ENCODE measurements at places on chromosomes 5 and 9. TPM values are rescaled to one million over a fixed set of nuclear protein-coding genes. Genes with fewer than 3 reads are reported as not detected.

DNA sequence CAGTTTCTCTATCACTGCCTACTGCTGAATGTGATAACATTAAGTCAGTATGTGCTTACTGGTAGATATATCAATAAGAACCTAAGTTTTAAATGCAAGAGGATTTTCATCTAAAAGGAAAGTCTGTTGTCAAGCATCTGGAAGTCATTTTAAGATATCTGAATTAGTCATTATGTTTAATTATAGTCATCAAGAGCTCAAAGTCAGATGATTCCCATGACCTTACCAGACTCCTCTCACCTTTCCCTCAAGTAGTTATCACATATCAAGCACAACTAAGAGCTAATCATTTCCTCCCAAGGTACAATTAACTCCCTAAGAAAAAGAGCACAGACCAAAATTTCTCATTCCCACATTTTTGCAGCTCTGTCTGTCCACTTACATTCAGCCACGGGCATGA lies 45.5 kb downstream of the PUM3 start:
- no peaks in the 10 kb centered on the region for H3K27me3 ChIP-seq
- no peaks in the 10 kb centered on the region for H3K4me1 ChIP-seq
- H3K4me3 ChIP-seq = no peak overlapping the region
- peaks cover 10% of the 10 kb centered on the region for H3K36me3 ChIP-seq
- no peak overlapping the region for H3K27ac ChIP-seq

DNA sequence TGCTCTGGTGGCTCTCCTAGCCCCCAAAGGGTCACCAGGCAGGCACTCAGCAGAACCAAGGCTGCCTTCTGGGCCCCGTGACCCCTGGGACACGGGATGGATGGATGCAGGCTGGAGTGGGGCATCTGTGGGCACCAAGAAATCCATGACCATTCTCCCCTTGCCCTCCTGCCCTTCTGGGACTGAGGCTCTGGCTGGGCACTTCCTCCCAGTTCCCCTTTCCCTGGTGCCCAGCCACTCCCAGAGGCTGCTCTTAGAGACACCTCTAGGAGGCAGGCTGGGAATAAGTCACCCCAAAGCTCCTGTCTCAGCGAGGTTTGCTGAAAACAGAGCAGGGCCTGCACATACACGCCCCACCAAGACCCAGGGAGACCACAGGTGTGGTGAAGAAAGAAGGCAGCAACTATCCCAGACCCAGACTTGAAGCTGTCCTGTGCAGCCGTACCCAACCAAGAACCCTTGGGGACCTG lies 943 bp downstream of the STING1 start:
- no peak for DNase-seq
- no peaks in the 10 kb centered on the region for H3K4me1 ChIP-seq
- H3K27ac ChIP-seq = peak overlapping the region; percentile 95
- peak overlapping the region; percentile 64 for H3K4me3 ChIP-seq

DNA sequence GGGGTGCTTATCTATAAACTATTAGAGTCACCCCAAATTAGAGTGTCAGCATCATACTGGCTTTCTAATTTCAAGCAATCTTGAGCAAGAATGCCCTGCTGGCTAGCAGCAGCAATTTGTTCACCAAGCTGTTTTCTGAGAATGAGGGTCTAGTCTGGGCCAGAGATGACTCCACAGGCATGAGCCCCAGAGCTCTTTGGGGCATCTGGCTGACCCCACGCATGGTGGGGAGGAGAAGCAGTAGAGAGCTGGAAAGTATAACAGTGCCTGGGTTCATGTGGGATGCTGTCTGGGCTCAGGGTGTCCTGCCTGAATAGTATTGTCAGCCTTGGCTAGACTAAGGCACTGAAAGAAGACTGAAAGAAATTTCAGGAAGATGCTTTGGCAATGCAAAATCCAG lies 64.9 kb downstream of the C6 start:
- H3K27ac ChIP-seq = no peak overlapping the region
- no peaks in the 10 kb centered on the region for H3K27me3 ChIP-seq
- no peaks in the 10 kb centered on the region for H3K36me3 ChIP-seq
- no peak for DNase-seq
- no peaks in the 10 kb centered on the region for H3K4me1 ChIP-seq

- H3K4me3 ChIP-seq = no peak overlapping the region
- DNase-seq = no peak
- H3K4me1 ChIP-seq = no peaks in the 10 kb centered on the region
- H3K27ac ChIP-seq = no peak overlapping the region
Measured at GRCh38 chr5:57684299-57684702, 201.7 kb upstream of the ACTBL2 start.

GRCh38 chr5:15737871-15738664 lies 238.1 kb downstream of the FBXL7 start:
- H3K36me3 ChIP-seq = no peaks in the 10 kb centered on the region
- no peak overlapping the region for H3K4me3 ChIP-seq
- no peak for DNase-seq
- no peak overlapping the region for H3K27ac ChIP-seq

- no peak overlapping the region for H3K4me3 ChIP-seq
- H3K36me3 ChIP-seq = no peaks in the 10 kb centered on the region
- H3K27ac ChIP-seq = no peak overlapping the region
- no peak for DNase-seq
Measured at GRCh38 chr5:179292681-179293635, 52.3 kb downstream of the ADAMTS2 start.

GRCh38 chr9:71504636-71505035 lies 263.7 kb downstream of the CEMIP2 start:
- H3K4me1 ChIP-seq = no peaks in the 10 kb centered on the region
- no peak overlapping the region for H3K4me3 ChIP-seq
- H3K36me3 ChIP-seq = no peaks in the 10 kb centered on the region
- H3K27ac ChIP-seq = no peak overlapping the region
- no peak for DNase-seq

DNA sequence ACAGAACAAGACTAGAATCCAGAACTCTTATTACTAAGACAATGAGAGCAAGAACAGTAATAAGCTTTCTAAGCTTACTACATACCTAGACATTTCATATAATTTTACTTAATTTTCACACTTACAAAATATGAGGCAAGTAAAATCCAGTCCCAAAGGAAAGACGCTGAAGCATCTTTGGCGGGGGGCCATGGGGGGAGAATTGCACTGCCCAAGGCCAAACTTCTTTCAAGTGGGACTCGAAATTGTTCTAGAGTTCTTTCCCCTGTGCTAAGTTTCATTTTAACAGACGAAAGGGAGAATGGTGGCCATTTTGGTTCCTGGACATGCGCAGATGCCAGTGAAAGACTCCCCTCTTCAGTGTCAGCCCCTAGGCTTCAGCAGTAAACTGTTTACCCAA lies 72.3 kb downstream of the PRRT1B start:
- H3K4me3 ChIP-seq = no peak overlapping the region
- peaks cover 2% of the 10 kb centered on the region for H3K4me1 ChIP-seq
- no peaks in the 10 kb centered on the region for H3K27me3 ChIP-seq
- no peak for DNase-seq
- no peak overlapping the region for H3K27ac ChIP-seq

GRCh38 chr5:171724468-171725204 lies 61.0 kb upstream of the SMIM23 start:
- no peaks in the 10 kb centered on the region for H3K27me3 ChIP-seq
- no peak overlapping the region for H3K4me3 ChIP-seq
- H3K36me3 ChIP-seq = no peaks in the 10 kb centered on the region
- no peaks in the 10 kb centered on the region for H3K4me1 ChIP-seq

DNA sequence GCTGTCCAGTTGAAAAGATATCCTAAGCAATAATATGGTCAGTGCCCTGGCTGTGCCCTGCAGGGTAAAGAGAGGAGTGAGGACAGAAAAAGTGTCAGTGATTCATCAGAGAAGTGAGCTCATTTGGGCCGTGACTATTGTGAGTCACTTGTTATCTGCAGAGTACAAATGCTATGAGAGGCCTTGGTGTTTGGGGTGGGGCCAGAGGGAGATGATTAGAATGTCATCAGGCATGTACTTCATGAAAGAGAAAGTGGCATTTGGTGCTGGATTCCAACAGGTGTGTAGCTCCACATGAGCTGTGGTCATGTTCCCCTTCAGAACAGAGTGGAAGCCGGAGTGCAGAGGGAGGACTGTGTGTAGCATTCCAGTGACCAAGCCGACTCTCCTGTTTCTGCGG lies 174.1 kb downstream of the KDM4C start:
- peaks cover 5% of the 10 kb centered on the region for H3K4me1 ChIP-seq
- no peak overlapping the region for H3K27ac ChIP-seq
- no peak for DNase-seq
- no peaks in the 10 kb centered on the region for H3K27me3 ChIP-seq

GRCh38 chr9:107039542-107039941 lies 176.6 kb downstream of the ZNF462 start:
- no peak overlapping the region for H3K4me3 ChIP-seq
- DNase-seq = no peak
- H3K27me3 ChIP-seq = no peaks in the 10 kb centered on the region

GRCh38 chr9:92033991-92034390 lies 81.2 kb downstream of the SPTLC1 start:
- no peak overlapping the region for H3K4me3 ChIP-seq
- no peak overlapping the region for H3K27ac ChIP-seq
- peaks cover 46% of the 10 kb centered on the region for H3K36me3 ChIP-seq
- DNase-seq = no peak
- H3K27me3 ChIP-seq = no peaks in the 10 kb centered on the region

DNA sequence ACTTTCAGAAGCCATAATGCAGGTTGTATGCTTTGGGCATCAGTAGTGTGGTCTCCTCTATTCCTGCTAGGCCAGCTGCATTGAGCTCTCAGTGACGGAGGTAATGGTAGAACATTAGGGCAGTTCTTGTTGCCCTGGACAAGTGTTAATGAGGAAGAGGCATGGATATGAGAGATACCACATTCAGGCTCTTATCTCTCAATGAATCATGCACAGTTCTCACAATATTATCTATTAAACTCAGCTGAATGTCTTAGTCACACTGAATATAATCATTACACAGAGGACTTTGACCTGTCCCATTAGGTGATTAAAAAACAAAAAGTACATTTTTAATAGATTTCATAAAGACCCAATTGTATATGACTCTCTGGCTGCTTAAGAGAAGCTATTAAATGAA lies 76.6 kb upstream of the SSBP2 start:
- no peak overlapping the region for H3K4me3 ChIP-seq
- DNase-seq = no peak
- H3K27ac ChIP-seq = no peak overlapping the region
- no peaks in the 10 kb centered on the region for H3K36me3 ChIP-seq
- no peaks in the 10 kb centered on the region for H3K27me3 ChIP-seq

DNA sequence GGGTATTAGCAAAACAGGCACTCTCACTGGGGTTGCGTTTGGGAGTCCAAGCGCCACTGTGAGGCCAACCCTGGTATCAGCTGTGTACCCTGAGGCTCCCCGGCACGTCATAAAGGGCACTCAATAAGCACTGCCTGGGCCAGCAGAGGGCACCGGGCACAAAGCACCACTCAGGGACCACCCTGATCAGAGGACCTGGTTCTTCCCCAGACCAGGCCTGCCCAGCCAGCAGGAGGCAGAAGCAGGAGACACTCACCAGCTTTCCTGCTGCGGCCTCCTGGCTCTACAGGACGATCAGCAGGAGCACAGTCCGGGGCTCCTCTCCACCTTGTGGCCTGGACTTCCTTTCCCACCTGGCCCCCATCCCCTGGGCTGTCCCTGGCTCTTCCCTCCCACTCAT lies 12.6 kb downstream of the MGAT1 start:
- H3K4me1 ChIP-seq = peaks cover 13% of the 10 kb centered on the region
- H3K27me3 ChIP-seq = no peaks in the 10 kb centered on the region
- no peak overlapping the region for H3K27ac ChIP-seq
- H3K4me3 ChIP-seq = no peak overlapping the region
- DNase-seq = no peak

- DNase-seq = no peak
- no peaks in the 10 kb centered on the region for H3K36me3 ChIP-seq
- H3K4me1 ChIP-seq = no peaks in the 10 kb centered on the region
- H3K4me3 ChIP-seq = no peak overlapping the region
- no peaks in the 10 kb centered on the region for H3K27me3 ChIP-seq
Measured at GRCh38 chr5:174636094-174636493, 88.3 kb upstream of the MSX2 start.

- H3K36me3 ChIP-seq = no peaks in the 10 kb centered on the region
- no peaks in the 10 kb centered on the region for H3K4me1 ChIP-seq
- no peak for DNase-seq
- no peak overlapping the region for H3K27ac ChIP-seq
- H3K27me3 ChIP-seq = no peaks in the 10 kb centered on the region
- H3K4me3 ChIP-seq = no peak overlapping the region
Measured at GRCh38 chr9:73118898-73119554, 32.6 kb upstream of the ANXA1 start.

GRCh38 chr5:1864896-1865440 lies 17.8 kb downstream of the IRX4 start:
- no peaks in the 10 kb centered on the region for H3K4me1 ChIP-seq
- H3K36me3 ChIP-seq = no peaks in the 10 kb centered on the region
- H3K27me3 ChIP-seq = peaks cover 12% of the 10 kb centered on the region
- H3K27ac ChIP-seq = no peak overlapping the region
- no peak for DNase-seq

DNA sequence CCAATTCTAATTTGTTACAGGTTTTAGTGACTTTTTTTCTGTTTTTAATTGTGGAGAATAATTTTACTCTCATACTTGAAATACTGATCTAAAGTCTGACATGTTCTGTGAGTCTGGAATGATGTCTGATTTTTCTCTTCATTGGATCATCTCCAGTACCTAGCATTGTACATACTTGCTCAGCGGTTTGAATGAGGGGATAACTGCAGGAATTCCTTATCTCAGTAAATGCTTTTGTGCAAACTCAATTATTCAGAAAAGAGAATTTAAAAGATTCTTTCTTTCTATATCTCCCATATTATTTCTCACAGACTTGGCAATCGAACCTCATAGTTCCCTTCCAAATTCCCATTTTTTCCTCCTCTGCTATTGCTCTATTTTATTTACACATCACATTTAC lies 397.9 kb upstream of the SGCD start:
- no peak overlapping the region for H3K27ac ChIP-seq
- no peak overlapping the region for H3K4me3 ChIP-seq
- H3K4me1 ChIP-seq = no peaks in the 10 kb centered on the region

- no peaks in the 10 kb centered on the region for H3K4me1 ChIP-seq
- no peak overlapping the region for H3K4me3 ChIP-seq
- H3K36me3 ChIP-seq = no peaks in the 10 kb centered on the region
- H3K27me3 ChIP-seq = no peaks in the 10 kb centered on the region
- DNase-seq = no peak
- no peak overlapping the region for H3K27ac ChIP-seq
Measured at GRCh38 chr9:37667706-37668105, 17.0 kb downstream of the FRMPD1 start.

DNA sequence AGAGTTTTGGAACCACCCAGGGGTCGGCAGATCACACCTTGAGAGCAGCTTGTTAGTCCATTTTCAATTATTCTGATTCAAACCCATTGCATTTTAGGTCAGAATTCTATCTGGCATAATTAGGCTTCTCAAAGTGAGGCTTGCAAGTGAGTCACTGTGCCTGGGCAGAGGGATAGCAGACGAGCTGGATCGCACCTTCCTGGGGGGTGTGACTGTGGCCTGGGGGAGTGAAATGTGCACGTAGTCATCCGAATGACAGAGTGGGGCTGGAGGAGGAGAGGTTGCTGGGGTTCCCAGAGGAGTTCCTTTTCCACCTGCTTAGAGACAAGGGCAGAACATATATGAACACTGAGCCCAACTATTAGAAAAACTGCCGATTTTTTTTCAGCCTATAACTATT lies 31.7 kb downstream of the SPACA9 start:
- H3K4me3 ChIP-seq = no peak overlapping the region
- H3K4me1 ChIP-seq = no peaks in the 10 kb centered on the region
- H3K27ac ChIP-seq = no peak overlapping the region
- no peak for DNase-seq
- peaks cover 39% of the 10 kb centered on the region for H3K36me3 ChIP-seq

Gene CPLANE1
- 23.3 TPM for total RNA-seq

Gene AMACR
- total RNA-seq = 291 TPM

Gene F2RL1
- total RNA-seq = 51.9 TPM

Gene DMRT3
- not detected for total RNA-seq
